ENCODE measurements at places on chromosomes 1 and 21. TPM values are rescaled to one million over a fixed set of nuclear protein-coding genes. Genes with fewer than 3 reads are reported as not detected.

DNA sequence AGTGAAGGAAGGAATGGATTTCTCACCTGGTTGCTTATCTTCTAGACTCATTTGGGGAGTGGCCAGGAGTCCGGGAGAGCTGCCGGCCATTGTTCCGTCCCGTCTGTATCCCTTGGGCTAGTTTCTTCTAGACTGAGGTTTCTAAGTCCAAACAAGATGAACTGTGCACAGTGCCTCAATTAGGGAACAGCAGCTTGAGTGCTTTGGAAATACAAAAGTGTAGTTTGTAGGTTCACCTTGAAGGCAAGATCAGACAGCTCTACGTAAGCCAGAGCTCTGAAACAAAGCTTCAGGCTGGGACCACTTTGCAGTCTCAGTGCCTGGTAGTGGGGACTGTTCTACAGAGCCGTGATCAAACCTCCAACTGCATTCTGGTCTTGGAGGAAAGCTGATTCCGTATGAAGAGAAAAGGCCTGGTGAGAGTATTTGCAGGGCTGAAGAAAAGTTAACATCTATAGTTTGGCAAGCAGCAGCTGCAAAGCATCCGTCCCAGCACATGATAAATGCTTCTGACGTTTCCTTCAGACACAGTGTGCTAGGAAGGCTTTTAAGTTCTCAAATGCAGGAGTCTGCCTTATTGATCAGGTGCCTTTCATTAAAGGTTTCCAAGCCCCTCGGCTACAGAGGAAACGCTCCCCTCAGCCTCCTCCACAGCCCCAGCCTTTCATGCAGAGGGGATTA, 432.8 kb downstream of the KIF26B start:
- no peak for DNase-seq

- no peak for DNase-seq
Measured at GRCh38 chr1:202130816-202131522, 8.3 kb downstream of the GPR37L1 start.

- peak; percentile 16 for DNase-seq
Measured at GRCh38 chr1:31891280-31891679, 46.9 kb downstream of the PTP4A2 start.

The PTPN14 gene
- 42.8 TPM for total RNA-seq

DNA sequence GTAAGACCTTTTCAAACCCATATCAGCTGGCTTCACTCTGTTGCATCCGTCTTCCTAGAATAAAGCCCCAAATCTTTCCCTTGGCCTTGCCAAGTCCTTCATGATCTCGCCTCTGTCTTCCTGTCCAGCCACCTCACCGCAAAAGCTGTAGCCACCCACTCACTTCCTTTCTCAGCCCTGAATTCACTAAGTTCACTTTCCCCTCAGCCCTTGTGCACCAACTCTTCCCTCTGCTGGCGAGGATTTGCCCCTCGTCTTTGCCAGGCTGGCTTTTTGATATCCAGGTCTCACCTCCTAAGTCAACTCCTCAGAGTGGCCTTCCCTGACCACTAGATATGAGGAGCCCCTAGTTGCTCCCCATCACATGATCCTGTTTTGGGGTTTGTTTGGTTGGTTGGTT, 3.9 kb upstream of the COL16A1 start:
- peak; percentile 80 for DNase-seq

- no peak for DNase-seq
Measured at GRCh38 chr1:28577052-28577678, 14.9 kb upstream of the RAB42 start.

The TXNDC12 gene
- total RNA-seq, result 29.9 TPM

GRCh38 chr21:28790335-28790734, 202.3 kb downstream of the LTN1 start:
- no peak for DNase-seq
